ENCODE measurements at places on chromosomes 7 and 10.

- DNase-seq = no peak
These were observed 251.3 kb downstream of the REEP3 start for GRCh38 chr10:63772491-63772890.

GRCh38 chr10:122910310-122910709 lies at the start of gene FAM24A:
Gene FAM24A, plus strand, starts transcription at chr10:122910610. Its CDS starts 1,025 bp downstream, at chr10:122911635.
- DNase-seq = no peak

DNA sequence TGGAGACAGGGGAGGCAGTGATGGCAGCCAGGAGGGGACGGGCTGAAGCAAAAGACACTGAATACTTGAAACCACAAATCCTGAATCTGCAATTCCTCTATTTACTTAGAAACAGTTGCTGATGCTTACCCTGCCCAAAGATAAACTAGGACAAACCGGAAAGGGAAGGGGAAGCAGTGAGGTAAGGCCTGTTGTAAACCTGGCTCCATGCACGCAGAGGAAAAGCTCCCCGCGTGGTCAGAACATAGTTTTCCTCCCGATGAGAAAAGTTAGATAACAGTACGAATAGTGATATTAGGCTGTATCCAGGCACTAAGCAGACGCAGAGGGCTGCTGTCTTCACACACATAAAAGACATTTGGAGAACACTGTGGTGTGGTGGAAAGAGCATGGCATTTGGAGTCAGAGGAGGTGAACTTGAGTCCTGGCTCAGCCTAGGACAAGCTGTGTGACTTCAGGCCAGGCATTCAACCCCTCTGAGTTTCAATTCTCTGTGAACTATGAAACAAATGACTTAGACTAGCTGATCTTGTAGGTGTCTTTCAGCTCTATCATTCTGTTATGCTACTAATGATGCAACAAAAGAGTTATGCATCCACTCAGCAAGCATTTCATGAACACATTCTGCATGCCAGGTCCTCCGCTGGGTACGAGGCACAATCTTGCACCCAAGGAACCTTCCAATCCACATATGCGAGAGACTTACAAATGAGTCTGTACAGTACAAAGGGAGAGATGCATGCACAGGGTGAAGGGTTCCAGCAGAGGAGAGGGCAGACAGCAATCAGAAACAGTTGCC lies 80.9 kb downstream of the SORBS1 start:
- no peak for DNase-seq

DNA sequence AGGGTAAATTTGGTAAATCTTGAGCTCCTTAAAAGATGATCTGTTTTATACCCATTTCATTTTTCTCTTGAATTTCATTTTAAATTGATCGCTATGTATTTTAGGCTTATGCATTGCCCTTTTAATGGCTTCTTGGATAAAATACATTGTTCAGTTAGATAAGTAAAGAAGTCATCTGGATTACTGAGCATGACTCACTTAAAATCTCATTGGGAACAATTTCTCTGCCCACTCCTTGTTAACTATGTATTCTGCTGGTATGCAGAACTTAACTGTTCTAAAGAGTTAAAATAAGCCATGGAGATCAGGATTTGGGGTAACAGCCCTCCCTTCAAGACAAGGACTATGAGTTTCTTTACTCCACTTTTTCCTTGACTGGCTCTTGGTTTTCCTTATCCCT lies 134.2 kb downstream of the SND1 start:
- no peak for DNase-seq

GRCh38 chr7:38451840-38452239 lies 178.4 kb upstream of the TARP start:
- no peak for DNase-seq

DNA sequence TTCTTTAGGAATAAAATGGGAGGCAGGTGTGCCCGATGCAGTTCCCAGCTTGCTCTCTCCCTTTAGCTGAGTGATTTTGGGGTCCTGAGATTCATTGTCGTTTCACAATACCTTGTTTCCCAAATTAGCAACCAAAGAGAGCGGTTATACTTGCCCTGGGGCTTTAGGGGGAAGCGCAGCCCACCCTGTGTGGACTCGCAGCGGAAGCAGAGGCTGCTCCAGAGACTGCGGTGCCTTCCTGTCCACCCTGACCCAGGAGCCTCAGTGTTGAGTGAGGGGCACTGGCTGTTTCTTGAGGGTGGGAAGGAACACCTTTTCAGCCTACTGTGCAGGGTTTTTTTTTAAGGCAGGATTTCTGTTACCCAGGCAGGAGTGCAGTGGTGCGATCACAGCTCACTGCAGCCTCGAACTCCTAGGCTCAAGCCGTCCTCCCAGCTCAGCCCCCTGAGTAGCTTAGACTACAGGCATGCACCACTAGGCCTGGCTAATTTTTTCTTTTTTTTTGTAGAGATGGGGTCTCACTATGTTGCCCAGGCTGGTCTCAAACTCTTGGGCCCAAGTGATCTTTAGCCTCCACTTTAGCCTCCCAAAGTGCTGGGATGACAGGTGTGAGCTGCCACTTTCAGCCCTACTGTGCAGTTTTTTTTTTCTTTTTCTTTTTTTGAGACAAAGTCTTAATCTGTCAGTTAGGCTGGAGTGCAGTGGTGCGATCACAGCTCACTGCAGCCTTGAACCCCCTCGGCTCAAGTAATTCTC lies 67.0 kb downstream of the DNAJB6 start:
- DNase-seq = no peak

- peak; percentile 20 for DNase-seq
These were observed 39.7 kb downstream of the OAT start for GRCh38 chr10:124378881-124379471.

GRCh38 chr10:70954381-70955176 lies 66.2 kb upstream of the PCBD1 start:
- no peak for DNase-seq
